T-helper 2 cell treated with Interferon-gamma antibody and Interleukin-4, amounts not matched to agents 5 μg/mL and 100 μg/mL, for 36 hours (primary cell): ENCODE measurements at places on chromosomes 12 and 14.

GRCh38 chr12:102385343-102385742, 95.0 kb downstream of the IGF1 start:
- DNase-seq = no peak

- DNase-seq = no peak
Measured at GRCh38 chr12:32211900-32212156, 105.2 kb downstream of the BICD1 start.

GRCh38 chr12:22014041-22014782, 31.8 kb upstream of the CMAS start:
- no peak for DNase-seq

GRCh38 chr12:130214686-130215395, 52.6 kb downstream of the FZD10 start:
- DNase-seq = no peak

- DNase-seq = no peak
Measured at GRCh38 chr14:99186956-99187690, 84.9 kb downstream of the BCL11B start.
